Glomerular endothelial cell (primary cell): ENCODE measurements at places on chromosomes 2 and 18. TPM values are rescaled to one million over a fixed set of nuclear protein-coding genes. Genes with fewer than 3 reads are reported as not detected.

The ERLEC1 gene
- 57.4 and 89.5 TPM in 2 replicates for total RNA-seq

The R3HDM1 gene
- total RNA-seq = 16.9 and 33.9 TPM in 2 replicates

The ARHGEF33 gene
- total RNA-seq = 0.18 and 0.19 TPM in 2 replicates

The POTEI gene
- 0.06 TPM in 1 of 2 replicates, not detected in the other for total RNA-seq

The RNF152 gene
- total RNA-seq = 26.7 and 59.6 TPM in 2 replicates

The CCDC121 gene
- total RNA-seq = 0.29 and 1.5 TPM in 2 replicates

The CFAP53 gene
- 0.10 and 0.18 TPM in 2 replicates for total RNA-seq

The CRYGD gene
- not detected in 2 replicates for total RNA-seq

The ANKRD53 gene
- total RNA-seq = 0.34 and 0.53 TPM in 2 replicates

The RBM43 gene
- total RNA-seq = 5.6 and 6.3 TPM in 2 replicates

The KCNG3 gene
- 0.06 TPM in 1 of 2 replicates, not detected in the other for total RNA-seq

The TWIST2 gene
- total RNA-seq = 4.8 and 7.2 TPM in 2 replicates

The KHK gene
- total RNA-seq = 0.58 and 3.1 TPM in 2 replicates

The ALPI gene
- not detected in 2 replicates for total RNA-seq

The NPAS2 gene
- total RNA-seq = 14.7 and 15.8 TPM in 2 replicates

The CYS1 gene
- 0.12 and 1.1 TPM in 2 replicates for total RNA-seq

The LDLRAD4 gene
- total RNA-seq = 2.2 and 13.4 TPM in 2 replicates

The COL4A3 gene
- total RNA-seq = not detected in 2 replicates

The NYAP2 gene
- not detected in 2 replicates for total RNA-seq

The DSG4 gene
- total RNA-seq = not detected in 2 replicates

The ADAM23 gene
- 5.8 and 9.9 TPM in 2 replicates for total RNA-seq

The ZNF521 gene
- total RNA-seq = 114 and 118 TPM in 2 replicates

The SERPINB2 gene
- total RNA-seq = 10.5 and 33.7 TPM in 2 replicates

The CNGA3 gene
- not detected in 2 replicates for total RNA-seq

The CAPN14 gene
- total RNA-seq = 0.15 and 0.35 TPM in 2 replicates

The IL36G gene
- total RNA-seq = not detected in 2 replicates

The ZNF804A gene
- total RNA-seq = 0.82 TPM in 1 of 2 replicates, not detected in the other

The PRSS56 gene
- total RNA-seq = not detected in 2 replicates

The LONRF2 gene
- total RNA-seq = under 0.01 and 0.19 TPM in 2 replicates

The ARL5A gene
- 37.5 and 49.2 TPM in 2 replicates for total RNA-seq

The KYNU gene
- under 0.01 and 4.0 TPM in 2 replicates for total RNA-seq

The BCS1L gene
- total RNA-seq = 30.9 and 37.6 TPM in 2 replicates

The OTOS gene
- not detected in 2 replicates for total RNA-seq
